ENCODE measurements at places on chromosomes 2 and 18.

DNA sequence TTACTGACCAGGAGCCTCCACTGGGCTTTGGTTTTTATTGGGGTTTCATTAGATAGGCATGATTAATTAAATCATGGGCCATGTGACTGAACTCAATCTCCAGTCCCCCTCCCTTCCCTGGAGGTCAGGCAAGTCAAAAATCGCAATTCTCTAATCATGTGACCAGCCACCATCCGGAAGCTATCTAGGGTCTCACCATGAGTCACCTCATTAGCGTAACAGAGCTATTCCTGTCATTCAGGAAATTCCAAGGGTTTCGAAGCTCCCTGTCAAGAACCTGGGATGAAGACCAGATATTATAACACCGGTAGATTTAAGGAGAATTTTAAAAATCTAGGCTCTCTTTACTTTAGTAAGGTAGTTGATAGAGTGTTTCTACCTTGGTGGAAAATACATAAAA, 180.3 kb upstream of the TCF4 start:
- no peak for DNase-seq

DNA sequence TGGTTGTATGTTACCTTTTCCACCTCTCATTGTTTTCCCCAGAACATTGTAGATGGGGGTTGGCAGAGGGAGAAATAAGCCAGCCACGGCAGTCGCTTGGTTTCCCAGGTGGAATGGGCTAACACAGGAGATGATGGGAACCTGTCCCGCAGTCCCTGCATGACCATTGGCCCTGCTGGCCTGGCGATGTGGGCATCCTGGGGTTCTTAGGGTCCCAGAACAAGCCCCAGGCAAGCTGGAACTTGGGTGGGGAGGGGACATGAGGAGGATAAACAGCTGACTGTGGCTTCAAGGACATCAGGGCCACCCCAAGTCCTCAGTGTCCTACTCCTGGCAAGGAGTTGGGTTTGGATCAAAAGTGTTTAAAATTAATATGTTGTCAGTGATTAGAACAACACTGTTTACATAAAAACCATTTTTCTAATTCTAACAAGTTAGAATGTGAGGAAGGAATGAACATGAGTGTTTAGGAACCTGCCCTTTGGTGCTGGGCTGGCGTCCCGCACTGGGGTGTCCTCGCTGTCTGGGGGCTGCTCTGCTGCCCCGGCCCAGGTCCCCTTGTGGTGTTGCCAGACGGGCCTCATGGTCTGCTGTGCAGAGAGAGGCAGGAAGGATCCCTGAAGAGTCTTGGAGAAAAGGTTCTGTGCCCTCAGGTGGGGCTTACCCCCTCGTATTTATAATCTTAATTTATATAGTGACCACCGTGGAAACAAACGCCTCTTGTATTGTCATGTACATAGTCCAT, 95.1 kb downstream of the USP40 start:
- DNase-seq = no peak

GRCh38 chr18:4444306-4444705, 10.8 kb downstream of the DLGAP1 start:
- DNase-seq = no peak

DNA sequence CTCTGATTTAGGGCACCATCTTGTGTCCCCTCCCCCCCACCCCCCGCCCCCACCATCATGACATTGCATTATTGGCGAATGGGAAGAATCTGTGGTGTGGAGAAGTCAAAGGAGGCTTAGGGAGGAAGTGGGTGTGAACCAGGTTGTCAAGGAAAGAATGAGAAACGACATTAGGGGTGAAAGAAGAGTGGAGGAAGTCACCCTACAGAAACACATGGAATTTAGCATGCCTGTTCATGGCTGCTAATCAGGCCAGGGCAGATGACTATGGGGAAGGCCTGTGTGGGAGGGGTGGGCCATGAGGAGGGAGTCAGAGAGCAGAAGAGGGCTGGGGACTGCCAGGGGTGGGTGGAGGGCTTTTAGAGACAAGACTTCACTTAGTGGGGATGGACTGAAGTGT, 81.6 kb downstream of the AOX1 start:
- no peak for DNase-seq

- DNase-seq = no peak
These were observed 40.7 kb downstream of the KLHL14 start for GRCh38 chr18:32732165-32732564.

GRCh38 chr2:165876712-165877111, 76.9 kb downstream of the TTC21B start:
- DNase-seq = no peak

GRCh38 chr2:234714711-234715110, 217.8 kb upstream of the ARL4C start:
- DNase-seq = no peak

GRCh38 chr2:233135421-233135820, 75.3 kb downstream of the INPP5D start:
- DNase-seq = no peak

DNA sequence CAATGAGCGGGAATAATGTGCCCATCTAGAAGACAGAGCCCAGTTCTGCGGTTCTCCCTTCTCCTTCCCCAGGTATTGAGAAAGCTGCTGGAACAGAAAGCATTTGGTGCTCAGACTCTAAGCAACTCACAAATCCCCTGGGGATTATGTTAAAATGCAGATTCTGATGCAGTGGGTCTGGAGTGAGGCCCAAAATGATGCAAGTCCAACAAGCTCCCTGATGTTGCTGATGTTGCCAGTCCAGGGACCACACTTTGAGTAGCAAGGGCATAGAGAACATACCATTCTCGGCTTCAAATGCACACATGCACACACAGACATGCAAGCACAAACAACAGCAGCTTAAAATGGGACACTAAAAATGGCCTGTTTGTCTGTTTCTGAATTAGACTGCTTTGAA, 274.8 kb upstream of the NCKAP5 start:
- DNase-seq = no peak

DNA sequence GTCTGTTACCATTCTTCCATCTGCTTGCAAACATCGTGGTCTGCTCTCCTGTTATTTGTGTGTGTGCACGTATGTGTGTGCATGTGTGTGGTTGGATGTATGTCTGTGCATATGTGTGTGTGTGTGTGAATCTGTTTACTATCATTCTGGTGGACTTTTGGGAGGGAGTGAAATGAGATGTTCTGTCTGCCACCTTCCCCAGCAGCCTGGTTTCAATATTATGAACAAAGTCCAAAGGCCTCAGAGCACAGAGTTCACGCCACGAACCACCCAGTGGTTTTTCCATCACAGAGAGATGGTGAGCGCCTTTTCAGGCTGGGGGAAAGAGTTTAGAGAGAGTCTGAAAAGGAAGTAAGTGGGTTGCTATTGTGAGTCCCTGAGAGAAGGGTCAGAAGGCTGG, 67.1 kb upstream of the YWHAQ start:
- no peak for DNase-seq

- DNase-seq = no peak
These were observed 129.6 kb downstream of the MREG start for GRCh38 chr2:215883799-215884198.

- no peak for DNase-seq
These were observed 115.6 kb upstream of the OTOS start for GRCh38 chr2:240255811-240256703.

- DNase-seq = no peak
These were observed 46.3 kb downstream of the MERTK start for GRCh38 chr2:111944531-111945210.

GRCh38 chr18:23970161-23971096, 44.1 kb upstream of the TTC39C start:
- DNase-seq = peak; percentile 49

- DNase-seq = no peak
These were observed 68.7 kb downstream of the DNAJC10 start for GRCh38 chr2:182784777-182785176.

GRCh38 chr2:198077477-198077876, 273.1 kb downstream of the PLCL1 start:
- DNase-seq = no peak

DNA sequence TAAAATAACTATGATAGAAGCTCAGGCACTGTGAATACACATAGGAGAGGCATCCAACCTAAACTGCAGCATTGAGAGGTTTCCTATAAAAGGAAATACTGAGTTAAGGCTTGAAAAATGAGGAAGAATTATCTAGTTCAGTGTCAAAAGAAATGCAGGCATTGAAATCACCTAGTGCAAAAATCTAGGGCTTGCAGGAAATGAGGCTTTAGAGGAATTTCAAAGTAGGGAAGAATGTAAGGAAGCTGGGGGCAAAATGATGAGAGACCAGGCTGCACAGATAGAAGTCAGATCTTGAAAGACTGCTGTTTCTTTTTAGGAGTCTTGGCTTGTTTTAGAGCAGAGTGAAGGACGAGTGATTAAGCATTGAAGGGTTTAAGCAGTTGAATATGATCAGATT, 28.1 kb upstream of the SCYGR2 start:
- DNase-seq = no peak

DNA sequence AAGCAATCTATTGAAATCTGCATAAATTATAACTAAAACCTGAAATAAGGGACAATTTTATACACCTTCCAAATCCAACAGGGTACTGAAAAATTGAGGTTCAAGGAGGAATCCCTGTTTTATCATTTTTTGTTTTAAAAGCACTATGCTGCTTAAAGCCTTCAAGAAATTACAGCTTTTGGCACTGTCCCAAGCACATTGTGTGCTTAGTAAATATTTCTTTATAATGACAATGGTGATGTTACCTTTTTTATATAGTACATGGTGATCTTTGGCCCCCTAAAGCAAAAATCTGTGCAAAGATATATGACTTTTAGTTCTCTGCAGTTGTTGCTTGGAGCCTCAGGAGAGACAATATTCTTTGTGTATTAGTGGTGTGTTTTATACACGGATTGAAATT, 71.6 kb upstream of the EFEMP1 start:
- no peak for DNase-seq

GRCh38 chr2:145849466-145849865, 1329.5 kb upstream of the ZEB2 start:
- DNase-seq = no peak

- DNase-seq = no peak
These were observed 239.0 kb downstream of the ZNF521 start for GRCh38 chr18:25112821-25113434.
